ENCODE measurements at places on chromosomes 6 and 20. TPM values are rescaled to one million over a fixed set of nuclear protein-coding genes. Genes with fewer than 3 reads are reported as not detected.

The KHDC1L gene
- total RNA-seq: not detected

The NAPB gene
- total RNA-seq: 8.1 TPM

The GCNT2 gene
- total RNA-seq: 11.4 TPM

The HLA-DOB gene
- 0.46 TPM for total RNA-seq

The TCP11 gene
- total RNA-seq: not detected

The ADGRF1 gene
- not detected for total RNA-seq

The CLPSL2 gene
- not detected for total RNA-seq

The TRIM10 gene
- total RNA-seq: not detected

The CNR1 gene
- not detected for total RNA-seq

The TPX2 gene
- 114 TPM for total RNA-seq

The PTGIS gene
- 6.2 TPM for total RNA-seq

The CST4 gene
- total RNA-seq: not detected

The MMP24 gene
- total RNA-seq: 0.32 TPM

The ALDH8A1 gene
- total RNA-seq: 0.95 TPM

The MED20 gene
- total RNA-seq: 25.5 TPM

The UNC5CL gene
- 0.32 TPM for total RNA-seq

The IRF4 gene
- not detected for total RNA-seq

The MYH7B gene
- total RNA-seq: not detected

The EYA4 gene
- not detected for total RNA-seq

The ECT2L gene
- not detected for total RNA-seq

The FHL5 gene
- not detected for total RNA-seq

All from endothelial cell of umbilical vein (primary cell).